ENCODE measurements at places on chromosomes 7 and 10.

DNA sequence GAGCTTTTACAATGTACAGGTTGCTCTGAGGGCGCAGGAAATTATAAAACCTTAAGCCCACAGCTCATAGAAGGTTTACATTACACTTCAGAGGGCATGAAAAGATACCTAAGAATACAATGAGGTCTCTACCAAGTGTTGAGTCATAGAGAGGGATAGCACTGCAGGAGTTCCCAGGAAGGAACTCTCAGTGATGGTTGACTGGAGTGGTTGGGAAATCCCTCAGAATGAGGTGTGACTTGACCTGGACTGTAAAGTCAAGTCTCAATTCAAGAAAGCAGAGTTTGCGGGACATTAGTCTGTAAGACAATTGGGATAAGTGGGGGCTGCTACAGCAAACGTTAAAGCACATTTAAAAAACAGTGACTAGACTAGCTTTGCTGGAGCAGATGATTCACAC is 21.9 kb downstream of the TNKS2 start:
- DNase-seq = no peak

DNA sequence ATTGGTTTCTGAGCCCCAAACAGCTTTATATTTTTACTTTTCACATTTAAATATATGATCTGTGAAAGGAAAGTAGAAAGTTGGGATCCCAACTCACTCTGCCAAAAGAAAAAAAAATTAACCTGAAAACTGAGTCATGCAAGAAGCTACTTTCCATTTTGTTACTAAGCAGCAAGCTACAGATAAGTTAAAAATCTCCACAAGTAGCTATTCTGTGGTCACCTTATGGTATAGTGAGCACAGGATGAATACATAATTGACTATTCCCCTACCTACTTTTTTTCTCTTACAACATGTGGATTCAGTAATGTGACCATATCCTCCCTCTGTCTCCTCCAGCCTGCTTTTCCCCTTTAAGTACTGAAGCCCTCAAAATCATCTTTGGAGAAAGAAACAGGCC is 30.3 kb upstream of the CREB3L2 start:
- no peak for DNase-seq

DNA sequence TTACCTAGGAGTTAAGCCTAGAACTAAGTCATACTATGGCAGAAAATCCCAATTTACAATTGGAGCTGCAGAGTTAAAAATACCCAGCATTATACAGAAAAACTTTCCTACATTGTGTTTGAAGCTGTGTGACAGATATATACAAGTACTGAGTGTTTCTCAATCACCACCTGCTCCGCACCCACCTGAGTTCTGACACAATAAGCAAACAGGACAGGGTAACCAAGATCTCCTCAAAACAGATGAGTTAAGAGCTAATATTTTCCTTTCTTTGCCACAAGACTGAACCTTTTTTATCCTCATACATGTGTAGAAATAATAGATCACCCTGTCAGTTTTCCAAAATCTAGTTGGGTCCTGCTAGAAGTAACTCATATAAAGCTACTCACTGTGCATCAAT is 186.3 kb downstream of the DOCK4 start:
- no peak for DNase-seq

DNA sequence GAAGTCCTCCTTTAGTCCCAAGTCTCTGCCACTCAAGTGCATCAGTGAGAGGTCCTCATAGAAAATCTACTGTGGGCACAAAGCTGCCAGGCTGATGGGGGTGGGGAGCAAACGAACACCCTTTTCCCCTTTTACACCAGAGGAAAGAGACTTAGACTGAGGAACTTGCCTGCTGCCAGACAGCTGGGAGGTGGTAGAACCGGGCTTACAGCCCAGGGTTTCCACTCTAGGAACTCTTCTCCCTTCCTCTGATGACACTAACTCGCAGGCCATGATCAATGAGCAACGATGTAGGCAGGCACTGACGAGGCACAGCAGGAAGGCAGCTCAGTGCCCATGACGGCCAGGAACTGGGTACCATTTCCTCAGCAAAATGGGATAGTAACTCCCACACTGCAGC is 11.0 kb upstream of the SH2D4B start:
- DNase-seq = no peak

DNA sequence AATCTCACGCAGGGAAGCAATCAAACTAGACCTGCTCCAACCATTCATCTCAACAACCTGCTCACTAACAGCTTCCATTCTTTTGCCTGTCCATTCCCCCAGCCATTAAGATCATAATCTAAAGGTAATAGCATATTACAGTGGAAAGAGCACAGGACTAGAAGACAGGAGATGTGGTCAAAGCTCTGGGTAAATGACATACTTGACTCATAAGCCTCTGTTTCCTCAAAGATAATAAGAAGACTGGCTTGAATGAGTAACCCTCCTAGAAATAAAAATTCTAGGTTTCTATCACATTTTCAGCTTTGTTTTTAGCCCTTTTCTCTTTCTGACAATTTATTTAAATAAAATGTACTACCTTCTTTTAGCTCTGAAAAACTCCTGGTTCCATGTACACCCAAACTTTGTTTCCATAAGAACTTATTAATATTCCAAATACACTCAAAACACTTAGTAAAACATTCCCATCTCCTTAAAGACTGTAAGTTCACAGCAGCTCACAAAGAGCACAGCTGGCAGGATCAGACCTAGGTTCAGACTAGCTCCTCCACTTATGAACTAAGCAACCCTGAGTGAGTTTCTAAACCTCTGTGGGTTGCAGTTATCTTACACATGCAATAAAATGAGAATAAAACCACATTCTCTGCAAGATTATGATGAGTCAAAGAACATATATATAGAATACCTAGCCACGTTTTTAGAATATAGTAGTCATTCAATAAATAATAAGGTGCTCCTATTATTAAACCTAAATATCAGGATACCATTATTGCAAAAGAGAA is 11.6 kb downstream of the FAM204A start:
- DNase-seq = no peak

DNA sequence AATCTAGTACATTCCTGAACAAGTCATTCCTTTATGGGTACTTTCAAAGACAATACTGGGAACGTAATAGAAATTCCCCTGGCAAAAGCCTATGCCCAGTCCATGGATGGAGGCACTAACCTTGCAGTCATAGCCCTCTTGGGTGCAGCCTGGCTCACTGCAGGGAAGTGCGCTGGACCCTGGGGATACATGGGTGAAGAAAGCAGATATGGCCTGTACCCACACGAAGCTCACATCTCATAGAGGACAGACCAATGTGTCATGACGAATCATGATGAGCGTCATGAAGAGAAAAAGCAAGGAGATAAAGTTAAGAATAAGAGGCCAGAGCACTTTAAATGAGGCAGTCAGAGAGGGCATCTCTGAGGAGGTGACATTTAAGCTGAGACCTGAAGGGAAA is 11.8 kb downstream of the PRLHR start:
- DNase-seq = no peak

- DNase-seq = no peak
Measured at GRCh38 chr10:111278266-111278665, 201.4 kb downstream of the ADRA2A start.

GRCh38 chr10:117539361-117539773 is 3.2 kb upstream of the EMX2 start:
- DNase-seq = no peak

DNA sequence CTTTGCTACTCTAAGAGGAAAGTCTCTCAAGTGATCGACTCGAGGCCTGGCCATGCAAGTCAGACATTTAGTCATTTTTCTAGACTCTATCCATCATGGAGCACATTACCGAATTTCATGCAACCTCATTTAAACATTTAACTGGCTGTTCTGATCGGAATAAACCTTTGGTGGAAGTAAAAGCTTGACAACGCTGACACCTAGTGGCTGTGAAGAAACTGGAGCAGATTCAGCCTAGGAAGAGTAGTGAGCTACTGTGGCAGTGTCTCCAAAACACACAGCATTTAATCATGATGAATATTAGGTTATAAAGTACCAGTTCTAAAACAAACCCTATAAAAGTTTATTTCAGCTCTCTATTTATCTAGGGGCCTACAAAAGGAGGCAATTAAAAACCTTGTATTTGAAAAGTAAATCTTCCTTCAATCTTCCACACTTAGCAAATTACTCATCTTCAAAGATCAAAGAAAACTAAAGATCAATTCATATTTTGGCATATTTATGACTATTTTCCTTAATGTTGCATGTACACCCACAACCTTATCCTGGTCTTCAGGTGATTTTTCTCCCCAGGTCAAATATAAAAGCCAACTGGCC is 175.0 kb downstream of the CTNNA3 start:
- DNase-seq = peak; percentile 63

GRCh38 chr10:132301371-132302330 is 6.1 kb downstream of the STK32C start:
- DNase-seq = no peak

- DNase-seq = no peak
Measured at GRCh38 chr10:75678527-75678926, 247.1 kb downstream of the LRMDA start.

GRCh38 chr10:97529685-97530465 is 31.2 kb downstream of the UBTD1 start:
- no peak for DNase-seq

All from right forelimb (tissue), 1 donor.